Colonic mucosa (tissue), 4 donors: ENCODE measurements at places on chromosomes 7 and 10.

DNA sequence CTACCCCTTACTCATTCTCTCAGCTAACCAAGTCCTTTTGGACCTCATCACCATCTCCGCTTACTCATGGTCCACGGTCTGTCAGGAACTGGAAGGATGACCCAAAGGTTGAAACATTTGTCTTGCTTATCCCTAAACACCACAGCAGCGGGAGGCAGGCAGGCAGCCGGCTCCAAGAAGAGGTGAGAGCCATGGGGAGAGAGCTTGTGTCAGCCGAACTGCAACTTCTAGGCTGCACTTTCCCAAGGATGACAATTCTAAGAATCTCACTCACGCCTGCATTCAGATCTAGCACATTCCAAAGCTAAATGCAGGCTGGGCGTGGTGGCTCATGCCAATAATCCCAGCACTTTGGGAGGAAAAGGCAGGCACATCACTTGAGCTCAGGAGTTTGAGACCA lies 86.0 kb downstream of the SPDYE5 start:
- DNase-seq, result no peak

DNA sequence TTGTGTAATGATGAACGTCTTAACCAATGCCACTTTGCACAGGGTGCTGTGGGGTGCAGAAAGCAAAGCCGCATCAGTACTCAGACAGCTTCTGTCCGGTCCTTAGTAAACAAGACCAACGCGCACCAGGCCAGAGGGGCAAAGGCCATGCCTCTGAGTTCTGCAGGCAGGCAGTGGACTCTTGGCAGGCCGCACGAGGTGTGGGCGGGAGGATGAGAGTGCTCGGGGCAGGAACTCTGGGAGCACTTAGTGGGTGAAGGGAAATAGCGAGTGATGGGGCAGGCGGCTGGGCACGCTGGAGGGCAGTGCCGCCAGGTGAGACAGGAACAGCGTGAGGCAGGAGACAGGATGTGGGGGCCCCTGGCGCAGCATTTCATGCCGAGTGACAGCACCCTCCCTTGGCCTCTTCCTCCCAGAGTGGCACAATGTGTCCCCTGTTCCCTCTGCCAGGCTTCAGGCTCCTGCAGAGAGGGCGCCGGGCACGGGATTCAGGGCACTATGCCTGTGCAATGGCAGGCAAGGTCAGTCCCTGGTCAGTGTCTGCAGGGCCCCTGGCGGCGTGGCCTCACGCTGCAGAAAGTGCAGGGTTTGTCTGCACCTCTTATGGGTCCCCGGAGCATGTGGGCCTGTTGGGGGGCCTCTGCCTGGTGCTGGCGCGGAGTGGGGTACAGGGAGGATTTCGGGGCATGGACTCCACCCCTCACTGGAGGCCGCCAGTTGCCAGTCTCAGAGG lies 60.4 kb downstream of the VIPR2 start:
- DNase-seq, result no peak

DNA sequence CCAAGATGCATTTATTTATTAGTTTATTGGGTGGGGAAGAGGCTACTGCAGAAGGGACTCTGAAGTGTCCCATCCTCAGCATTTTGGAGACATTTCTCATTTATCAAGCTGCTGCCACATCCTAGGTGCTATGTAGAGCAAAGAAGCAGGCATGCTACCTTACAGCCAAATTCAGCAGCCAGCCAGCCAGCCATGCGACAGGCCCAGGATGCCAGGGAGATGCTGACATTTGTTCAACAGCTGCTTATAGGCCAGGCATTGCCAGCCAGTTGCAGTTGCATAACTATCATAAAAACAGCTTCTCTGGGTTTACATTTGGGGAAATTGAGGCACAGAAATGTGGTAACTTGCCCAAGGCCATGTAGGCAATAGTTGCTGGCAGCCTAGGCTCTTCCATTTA lies 2.3 kb downstream of the SLC29A3 start:
- DNase-seq, result no peak

DNA sequence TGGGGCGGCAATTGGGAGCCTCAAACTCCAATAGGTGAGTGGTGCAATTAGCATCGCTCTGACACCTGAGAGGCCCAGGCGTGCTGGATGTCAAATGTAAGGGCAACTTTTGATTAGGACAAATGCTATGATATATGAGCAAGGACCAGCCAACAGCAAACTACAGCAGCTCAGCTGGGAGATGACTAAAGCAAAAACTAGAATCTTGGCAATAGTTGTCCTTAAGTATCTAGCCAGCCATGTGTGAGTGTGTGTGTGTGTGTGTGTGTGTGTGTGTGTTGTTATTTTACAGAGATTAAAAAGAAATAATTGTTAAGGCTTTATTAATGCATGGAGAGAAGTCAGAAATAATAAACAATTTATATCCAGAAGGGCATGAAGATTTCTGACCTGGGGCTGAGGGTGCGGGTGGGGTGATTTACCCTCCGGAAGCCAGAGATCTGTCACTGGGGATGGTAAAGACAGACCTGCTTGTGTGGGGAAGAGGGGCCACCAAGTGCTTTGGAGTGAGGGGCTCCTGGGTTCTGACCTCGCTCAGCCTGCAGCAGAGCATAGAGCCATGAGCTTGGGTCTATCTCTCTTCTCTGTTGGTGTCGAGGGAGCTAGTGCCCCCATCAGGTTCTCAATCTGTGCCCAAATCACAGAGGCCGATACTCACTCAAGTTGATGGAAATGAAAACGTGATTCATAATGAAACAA lies 77.3 kb downstream of the EMX2 start:
- no peak for DNase-seq

GRCh38 chr7:28855538-28856217 lies 102.5 kb downstream of the TRIL start:
- no peak for DNase-seq

DNA sequence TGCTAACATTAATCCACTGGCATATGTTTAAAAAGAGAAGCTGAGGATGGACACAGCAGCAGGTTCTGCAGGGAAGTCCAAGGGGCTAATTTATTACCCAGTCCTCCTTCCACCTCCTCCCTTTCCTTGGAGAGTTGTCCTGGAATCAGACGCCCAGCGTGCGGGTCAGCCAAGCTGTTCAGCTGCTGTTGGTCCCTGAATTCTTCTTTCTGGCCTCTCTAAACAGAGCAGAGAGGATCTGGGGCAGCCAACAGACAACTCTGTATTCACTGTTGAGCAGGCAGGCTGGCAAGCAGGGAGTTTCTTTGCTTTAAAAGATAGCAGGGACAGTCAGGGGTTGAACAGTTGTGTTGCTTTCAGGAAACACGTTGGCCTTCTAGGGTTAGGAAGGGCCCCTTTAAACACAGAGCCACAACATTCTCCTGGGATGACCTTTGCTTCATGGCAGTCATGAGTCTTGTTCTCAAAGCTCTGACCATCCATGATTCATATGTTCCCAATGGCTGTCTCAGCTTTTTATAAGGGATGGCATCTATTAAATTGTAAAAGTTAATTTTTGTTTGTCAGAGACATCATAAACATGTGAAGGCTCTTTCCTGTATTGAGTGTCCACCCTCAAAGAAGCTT lies 217.0 kb downstream of the CREB5 start:
- peak; percentile 19 for DNase-seq

GRCh38 chr10:24723788-24724380 lies at the start of gene ARHGAP21:
Gene ARHGAP21, minus strand, starts transcription at chr10:24723887. Its CDS starts 1,988 bp downstream, at chr10:24721899.
- DNase-seq, result peak; percentile 75

DNA sequence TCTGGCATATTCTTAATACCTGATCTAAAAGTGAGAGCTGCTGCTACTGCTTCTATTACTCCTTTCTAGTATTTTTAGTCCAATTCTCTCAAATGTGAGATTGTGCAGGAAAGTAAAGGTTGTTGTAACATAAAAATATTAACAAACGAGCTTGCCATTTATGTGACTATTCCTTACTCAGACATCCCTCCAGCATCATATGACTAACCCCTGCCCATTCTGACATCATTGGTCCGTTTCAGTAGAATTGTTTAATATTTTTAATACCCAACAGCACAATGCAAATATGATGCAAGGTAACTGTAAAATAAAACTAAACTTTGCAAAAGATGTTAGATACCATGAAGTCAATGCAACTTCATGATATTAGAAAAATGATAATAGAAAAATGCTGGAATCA lies 83.6 kb downstream of the CFAP58 start:
- no peak for DNase-seq
